ENCODE measurements at places on chromosomes 4 and X.

- peak; percentile 73 for DNase-seq
Observed at GRCh38 chr4:184250795-184251669, 33.4 kb upstream of the ENPP6 start.

- no peak for DNase-seq
Observed at GRCh38 chr4:147840838-147841738, 109.2 kb downstream of the ARHGAP10 start.

DNA sequence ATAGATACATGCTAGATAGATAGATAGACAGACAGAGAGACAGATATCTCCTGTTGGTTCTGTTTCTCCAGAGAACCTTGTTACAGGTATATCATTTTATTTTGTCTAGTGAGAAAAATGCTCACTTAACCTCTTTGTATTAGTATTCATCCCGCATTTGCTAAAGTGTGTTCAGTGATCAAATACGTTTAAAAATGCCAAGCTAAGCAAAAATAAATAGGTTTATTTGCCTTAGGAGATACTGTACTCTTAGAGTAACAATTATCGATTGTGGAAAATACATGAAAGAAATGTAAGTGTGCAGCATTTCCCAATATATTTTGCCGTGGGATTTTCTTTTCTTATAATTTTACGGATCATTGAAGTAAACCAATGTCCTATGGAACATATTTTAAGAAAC is 262.9 kb upstream of the CXorf51A start:
- no peak for DNase-seq

DNA sequence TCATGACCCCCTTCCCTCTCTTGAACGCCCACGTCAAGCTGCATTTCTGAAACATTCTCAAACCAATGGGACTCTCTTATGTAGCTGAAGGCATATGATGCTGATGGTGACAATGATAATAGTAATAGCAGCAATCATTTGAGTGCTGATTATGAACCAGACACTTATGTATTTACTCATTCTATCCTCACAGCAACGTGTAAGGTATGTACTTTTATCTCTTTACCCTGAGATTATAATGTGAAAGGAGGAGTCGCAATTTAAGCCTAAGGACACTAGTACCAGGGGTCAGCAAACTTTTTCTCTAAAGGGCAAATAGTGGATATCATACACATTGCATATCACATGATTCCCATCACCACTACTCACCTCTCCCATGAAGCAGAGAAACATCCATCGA is 8.5 kb downstream of the PGM2 start:
- no peak for DNase-seq

GRCh38 chr4:4724321-4724720 is 135.1 kb upstream of the MSX1 start:
- no peak for DNase-seq

GRCh38 chr4:3800351-3800750 is 34.2 kb downstream of the ADRA2C start:
- no peak for DNase-seq

DNA sequence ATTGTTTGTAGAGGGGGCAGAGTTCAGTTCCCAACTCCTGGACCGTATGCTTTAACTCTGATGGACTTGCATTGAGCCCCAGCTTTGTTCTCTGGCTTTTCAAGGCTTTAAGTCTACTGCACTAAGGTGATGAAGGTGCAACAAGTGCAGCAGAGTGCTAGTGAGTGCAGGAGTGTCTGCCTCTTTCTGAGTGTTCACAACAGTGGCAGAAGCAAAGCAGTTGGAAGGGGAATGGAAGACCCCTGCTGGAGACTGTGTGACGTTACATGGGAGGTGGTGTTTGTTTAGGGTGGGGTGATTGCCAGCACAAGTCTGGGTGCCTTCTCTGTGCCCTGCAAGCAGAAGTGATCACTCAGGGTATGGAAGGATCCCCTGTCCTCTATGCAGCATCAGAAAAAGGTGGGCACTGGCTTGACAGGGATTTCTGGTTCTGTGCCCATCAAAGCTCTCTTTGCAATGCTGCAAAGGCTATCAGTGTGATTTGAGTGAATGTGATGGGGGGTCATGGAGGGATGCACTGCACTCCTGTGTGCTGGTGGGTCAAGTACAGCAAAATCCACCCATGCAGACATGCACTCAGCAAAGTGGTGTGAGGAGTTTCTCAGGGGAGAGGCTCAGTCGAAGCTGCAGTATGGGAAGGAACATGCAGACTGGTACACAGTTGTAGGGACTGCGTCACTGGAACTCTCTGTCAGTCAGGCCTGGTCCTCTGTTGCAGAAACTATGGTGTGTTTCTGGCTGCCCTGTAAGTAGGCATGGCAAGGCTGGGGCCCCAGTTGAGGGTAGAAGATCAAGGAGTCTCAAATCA is 70.9 kb upstream of the UGT2B7 start:
- peak; percentile 36 for DNase-seq

DNA sequence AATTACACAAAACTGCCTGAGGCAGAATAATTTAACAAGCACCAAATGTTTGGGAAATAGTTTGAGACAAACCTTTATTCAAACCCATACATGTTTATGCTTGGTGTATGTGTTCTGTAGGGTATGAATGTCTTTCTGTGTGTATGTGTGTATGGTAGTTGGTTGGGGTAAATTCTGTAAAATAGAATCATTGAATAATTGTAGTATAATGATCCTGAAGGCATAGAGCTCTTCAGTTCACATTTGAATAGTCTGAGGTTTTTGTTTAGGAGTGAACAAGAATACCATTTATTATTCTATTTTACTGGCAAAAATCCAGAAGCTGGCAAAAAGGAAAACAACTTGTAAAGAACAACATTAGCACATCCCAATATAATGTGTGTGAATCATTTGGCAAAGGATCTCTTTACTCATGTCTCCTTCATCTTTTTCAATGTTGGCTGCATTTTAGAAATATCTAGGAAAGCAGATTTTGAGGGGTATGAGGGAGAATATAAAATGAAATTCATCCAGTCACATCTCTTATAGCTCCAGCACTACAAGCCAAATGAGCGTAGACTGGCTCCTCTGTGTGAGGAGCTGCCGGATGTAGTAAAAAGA is 360.0 kb downstream of the CHIC1 start:
- no peak for DNase-seq

GRCh38 chr4:178602833-178603232 is 1160.6 kb upstream of the AGA start:
- DNase-seq: no peak

GRCh38 chr4:184091986-184092385 is 125.7 kb downstream of the ENPP6 start:
- DNase-seq: no peak

DNA sequence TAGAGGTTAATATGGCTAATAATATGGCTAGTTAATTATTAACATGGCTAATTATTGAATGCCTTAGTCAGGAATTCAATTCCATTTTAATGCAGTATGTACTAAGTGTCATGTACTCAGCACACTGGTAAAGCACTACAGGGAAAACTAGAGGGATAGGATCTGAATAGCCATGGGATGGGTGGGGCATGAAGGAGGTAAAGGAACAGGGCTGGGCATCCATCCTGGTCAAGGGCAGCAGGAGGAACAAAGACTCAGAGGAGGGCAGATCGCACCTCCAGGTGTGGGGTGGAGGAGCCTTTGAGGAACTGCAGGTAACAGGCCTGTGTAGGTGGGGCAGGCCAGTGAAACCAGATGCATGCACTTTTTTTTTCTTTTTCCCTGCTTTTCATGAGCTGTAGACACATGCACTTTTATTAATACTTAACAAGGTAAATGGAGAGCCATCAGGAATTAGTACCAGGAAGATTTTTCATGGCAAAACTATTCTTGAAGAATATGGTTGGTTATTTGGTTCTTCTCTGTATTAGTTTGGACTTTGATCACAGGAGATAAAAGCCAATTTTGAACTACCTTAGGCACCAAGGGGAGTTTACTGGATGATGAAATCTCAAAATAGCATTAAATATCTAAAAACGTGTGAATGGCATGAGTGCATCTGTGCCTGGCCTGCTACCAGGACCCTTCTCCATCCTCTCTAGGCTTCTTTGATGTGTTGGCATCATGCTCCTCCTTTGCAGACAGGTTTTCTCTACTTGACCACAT is 88.3 kb downstream of the CC2D2A start:
- DNase-seq: no peak

DNA sequence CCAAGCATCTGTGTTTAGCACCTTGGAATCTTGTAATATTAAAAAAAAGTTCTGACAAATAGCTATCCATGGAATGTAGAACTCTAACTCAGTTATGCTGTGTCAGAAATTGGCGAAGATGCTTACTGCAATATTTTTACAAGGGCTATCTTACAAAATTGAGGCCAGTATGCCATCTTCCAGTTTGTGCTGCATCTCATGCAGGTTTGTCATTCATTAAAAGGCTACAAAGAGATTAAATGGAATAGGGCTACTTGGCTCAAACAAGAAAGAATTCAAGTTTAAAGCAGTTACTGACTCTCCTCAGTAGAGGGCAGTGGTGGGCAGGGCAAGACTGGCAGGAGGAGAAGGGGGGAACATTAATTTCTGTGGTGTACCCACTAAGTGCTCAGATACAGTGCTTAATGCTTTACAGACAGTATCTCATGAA is 66.5 kb downstream of the SHROOM4 start:
- DNase-seq: peak; percentile 40

DNA sequence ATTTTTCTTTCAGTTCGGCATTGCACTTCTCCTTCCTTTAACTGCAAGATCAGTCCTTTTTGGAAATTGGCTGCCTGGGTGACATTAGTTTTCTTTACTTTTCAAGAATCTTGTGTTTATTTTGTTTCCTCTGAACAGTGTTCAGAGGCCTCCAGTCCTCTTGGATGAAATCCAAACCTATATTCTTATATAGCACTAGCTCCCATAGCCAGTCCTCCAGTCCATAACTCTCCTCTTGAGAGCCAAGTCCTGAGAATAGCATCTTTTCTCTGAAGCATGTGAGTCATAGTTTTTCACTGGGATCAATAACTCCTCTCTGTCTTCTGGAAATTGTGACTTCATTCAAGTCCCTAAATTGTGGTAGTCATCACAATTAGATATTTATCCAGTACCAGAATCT is 357.5 kb downstream of the RAPGEF2 start:
- no peak for DNase-seq

DNA sequence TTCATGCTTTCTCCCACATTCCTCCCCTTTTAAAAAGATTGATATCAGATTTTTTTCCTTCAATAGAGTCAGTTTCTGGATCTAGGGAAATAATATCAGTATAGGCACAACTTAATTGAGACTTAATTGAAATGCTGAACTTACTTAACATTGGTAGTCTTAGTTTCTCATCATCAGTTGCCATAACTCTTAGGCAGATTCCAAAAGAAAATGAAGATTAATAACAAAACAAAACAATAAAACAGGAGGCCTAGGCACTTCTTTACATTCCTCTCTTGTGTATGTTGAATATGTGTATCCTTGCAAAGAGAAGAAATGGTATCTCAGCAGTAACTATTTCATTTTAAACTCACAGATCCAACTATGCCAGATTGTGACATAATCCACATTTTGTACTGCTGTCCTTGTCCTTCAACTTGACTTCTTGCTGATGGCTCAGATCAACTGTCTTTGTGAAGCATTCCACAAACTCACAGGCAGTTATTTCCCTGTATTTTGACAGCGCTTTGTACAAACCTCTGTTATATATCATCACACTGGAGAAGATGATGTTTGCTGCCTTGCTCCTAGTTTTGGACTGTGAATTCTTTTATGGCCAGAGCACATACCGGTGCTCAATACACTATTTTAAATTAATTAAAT is 9.1 kb upstream of the SLC9B2 start:
- no peak for DNase-seq

- no peak for DNase-seq
Observed at GRCh38 chrX:113651306-113651705, 810.7 kb upstream of the AMOT start.

- DNase-seq: no peak
Observed at GRCh38 chr4:73612032-73612431, 8.2 kb downstream of the RASSF6 start.

- DNase-seq: no peak
Observed at GRCh38 chr4:156193800-156194199, 240.1 kb upstream of the CTSO start.

DNA sequence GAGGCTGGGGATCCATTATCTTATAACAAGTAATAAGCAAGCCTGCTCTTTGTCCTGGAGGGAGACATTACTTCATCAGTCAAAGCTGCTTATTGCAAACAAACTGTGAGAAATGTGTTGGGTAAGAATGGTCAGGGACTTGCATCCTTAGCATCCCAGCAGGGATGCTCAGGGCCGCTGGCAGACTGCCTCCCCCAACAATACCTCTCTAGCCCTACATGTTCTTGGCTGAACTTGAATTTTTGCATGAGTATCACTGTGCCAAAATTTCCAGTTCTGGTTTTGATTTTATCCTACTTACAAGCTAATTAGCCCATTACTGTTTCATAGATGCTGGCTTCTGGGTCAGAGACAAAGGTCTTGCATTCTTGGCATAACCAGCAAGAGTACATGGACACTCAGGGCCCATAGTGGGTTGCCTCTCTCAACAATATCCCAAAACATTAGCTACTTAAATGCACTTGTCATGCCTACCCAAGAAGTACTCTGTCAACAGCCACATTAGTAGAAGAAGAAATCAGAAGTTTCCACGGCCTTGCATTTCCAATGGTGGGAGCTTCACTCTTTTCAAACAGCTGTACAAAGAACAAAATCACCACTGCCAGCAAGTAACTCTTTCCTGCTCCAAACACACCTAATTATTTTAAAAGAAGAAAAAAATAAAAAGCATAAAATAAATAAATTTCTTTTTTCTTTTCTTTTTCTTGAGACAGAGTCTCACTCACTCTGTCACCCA is 41.9 kb upstream of the NEUROG2 start:
- no peak for DNase-seq

DNA sequence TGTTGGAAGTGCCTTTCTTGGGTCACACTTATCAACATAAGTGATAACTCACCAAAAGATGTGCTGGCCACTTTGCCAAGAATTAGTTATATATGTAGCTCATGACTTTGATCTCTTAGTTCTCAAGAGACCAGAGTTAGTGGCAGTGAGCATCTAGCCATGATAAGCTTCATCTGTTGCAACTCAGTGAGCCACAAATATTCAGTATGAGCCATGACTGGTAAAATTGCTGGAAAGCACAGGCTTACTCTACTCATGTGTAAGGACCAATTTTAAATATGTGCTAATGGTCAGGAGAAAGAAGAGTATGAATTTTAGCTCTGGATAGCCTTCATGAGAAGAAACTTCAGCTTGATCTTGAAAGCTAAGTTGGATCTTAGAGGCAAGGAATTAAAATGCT is 59.4 kb upstream of the TLL1 start:
- DNase-seq: no peak

GRCh38 chr4:41476310-41476885 is 61.6 kb upstream of the LIMCH1 start:
- DNase-seq: no peak

- no peak for DNase-seq
Observed at GRCh38 chrX:95721011-95721410, 963.6 kb upstream of the DIAPH2 start.

- no peak for DNase-seq
Observed at GRCh38 chr4:184596617-184597185, 52.5 kb downstream of the CASP3 start.

DNA sequence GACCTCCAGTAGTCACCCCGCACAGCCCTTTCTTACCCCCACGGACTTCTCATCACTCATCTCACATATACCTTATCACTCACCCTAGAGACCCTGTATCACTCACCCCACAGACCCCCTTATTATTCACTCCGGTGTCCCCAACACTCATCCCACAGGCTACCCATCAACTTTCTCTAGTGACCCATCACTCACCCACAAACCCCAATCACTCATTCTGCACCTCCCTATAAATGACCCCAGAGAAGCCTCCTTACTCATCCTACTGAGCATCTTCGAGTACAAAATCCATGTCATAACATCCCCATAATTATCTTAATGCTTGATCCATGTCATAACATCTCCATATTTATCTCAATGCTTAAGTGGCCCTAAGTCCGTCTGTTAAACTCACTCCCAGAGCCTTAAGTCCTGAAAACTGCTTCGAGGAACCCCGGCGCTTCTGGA is 934 bp downstream of the ZNF41 start:
- DNase-seq: no peak
